Esophagus squamous epithelium (tissue), 5 donors: ENCODE measurements at places on chromosomes 5 and 9.

- no peak for DNase-seq
Measured at GRCh38 chr5:111746791-111747190, 10.2 kb downstream of the NREP start.

DNA sequence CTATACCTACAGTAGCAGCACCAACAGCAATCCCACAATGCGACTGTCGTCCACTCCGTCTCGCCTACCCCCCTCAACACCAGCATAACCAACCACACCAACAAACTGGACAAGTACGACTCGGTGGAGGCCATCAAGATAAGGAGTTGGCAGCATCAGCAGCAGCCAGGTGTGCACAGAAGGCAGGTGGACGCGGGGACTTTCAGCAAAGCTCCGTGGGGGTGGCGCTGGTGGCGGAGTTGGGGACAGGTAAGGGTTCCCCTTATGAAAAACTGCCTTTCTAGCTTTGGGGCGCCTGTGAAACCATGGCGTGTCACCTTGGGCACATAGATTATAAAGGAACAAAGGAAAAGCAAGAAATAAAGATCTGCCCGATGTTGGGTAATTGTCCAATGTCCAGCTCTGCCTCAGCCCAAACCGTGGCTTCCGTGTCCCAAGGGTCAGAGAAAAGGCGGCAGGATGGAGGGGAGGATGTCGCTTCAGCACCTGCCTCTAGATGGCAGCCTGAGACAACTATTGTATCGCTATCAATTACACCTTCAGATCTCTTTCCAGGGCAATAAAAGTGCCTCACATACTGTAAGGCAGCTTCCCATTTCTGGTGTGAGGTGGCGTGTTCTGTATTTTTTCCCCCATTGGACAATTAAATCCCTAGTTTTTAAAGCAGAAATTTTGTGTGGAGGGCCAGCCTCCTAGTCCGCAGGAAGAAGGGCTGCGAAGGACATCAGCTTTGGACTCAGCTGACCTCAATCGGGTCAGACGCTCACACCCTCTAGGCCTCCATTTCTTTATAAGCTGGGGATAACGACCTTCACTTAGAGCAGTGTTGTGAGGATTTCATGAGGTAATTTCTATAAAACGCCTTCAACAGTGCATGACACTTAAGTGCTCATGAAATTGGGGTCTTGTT is 58.8 kb downstream of the MTRR start:
- DNase-seq = no peak

DNA sequence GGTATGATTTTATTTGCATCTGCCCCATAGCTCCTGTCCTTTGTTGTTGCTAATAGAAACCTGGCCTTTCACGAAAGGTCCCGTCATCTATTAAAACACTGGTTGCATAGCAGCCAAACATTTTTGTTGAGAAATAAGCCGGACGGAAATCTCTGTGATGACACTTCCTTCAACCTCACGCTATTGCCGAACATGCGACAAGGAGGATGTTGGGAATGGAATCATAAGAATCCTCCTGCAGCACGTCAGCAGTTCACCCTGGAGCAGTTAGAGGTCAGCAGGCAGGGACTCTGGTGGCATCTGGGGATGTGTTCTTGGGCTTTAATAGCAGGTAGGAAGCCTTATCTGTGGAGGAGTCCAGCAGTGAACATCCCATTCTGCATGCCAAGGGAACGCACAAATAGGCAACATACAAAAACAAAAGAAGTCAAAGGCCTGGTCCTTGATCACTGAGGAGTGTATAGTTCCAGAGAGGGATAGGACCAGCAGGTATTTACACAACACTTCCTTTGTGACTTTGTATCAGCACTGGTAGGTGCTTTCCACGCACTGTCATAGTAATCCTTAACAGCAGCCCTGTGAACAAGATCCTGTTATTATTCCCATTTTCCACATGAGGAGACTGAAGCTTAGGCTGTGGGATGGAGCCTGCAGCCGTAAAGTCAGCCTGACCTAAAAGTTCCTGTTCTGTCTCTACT is 33.4 kb downstream of the ARHGAP26 start:
- DNase-seq = peak; percentile 5

GRCh38 chr9:87307848-87308247 is 189.8 kb upstream of the DAPK1 start:
- DNase-seq = no peak

DNA sequence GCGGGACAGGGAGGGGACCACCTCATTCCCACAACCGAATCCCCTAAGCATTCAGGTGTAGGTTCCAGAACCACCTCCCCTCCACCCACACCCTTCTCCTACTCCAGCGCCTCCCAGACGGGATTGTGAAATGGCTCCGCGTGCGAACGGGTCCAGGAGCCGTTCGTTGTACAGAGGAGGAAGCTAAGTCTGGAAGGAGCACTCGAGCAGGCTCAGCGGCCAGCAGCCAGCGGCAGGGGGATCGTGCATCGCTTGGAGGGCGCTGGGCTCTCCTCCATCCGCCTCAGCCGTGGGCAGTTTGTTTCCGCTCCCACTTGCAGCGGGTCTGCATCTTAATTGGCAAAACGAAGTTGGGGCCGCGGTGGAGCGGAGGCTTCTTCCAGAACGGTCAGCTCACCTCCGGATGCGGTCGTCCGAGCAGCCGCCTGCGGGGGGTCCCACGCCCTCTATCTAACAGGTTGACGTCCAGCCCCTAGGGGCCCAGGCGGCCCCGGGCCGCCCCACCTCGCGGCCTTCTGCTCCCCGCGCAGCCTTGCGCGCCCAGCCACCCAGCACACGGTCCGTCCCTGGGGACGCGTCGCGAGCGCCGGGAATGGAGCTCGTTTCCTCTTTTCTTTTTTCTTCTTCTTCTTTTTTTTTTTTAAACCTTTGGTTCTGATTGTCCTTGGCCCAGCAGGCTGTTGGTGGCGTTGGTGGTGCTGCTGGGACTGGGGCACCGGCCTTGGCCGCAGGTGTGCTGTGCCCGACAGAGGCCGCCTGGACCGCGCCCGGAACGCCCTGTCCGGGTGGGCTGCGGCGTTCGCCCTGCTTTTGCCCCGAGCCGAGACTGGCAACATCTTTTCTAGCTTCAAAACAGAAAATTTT is 3.9 kb upstream of the BARX1 start:
- no peak for DNase-seq

- DNase-seq = no peak
Measured at GRCh38 chr5:160230686-160231527, 1.6 kb downstream of the FABP6 start.

- no peak for DNase-seq
Measured at GRCh38 chr5:2542821-2543220, 208.7 kb downstream of the IRX2 start.

DNA sequence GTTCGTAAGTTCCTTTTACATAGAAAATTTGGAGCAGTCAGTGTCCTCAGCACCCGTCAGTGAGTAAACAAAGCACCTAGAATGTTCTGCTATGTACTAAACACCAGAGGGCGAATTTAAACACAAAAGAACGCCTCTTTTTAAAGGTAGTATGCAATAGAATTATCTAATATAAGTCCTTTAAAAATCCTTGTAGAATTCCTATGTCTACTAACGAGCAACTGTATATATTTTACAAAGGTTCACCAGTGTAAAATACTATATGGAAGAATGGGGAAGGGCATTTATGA is 499 bp upstream of the TMEM232 start:
- DNase-seq = no peak
